NCI-H1105 treated with DMSO at 0.1 percent for 48 hours (cell line): ENCODE measurements at places on chromosomes 16 and 17.

DNA sequence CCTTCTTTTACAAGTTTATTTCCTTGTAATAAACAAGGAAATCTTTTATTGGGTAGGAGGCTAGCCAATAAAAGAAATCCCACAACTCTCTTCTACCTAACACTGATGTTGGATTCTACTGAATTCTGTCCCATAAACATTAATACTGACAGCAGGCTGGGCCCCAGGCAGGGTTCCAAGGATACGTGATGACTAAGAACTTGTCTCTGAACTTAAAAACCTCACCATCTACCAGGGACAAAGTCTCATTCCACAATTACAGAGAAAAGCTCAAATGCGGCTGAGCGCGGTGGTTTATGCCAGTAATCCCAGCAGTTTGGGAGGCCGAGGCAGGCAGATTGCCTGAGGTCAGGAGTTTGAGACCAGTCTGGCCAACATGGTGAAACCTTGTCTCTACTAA, 64.9 kb downstream of the ARHGAP17 start:
- no peak for DNase-seq

GRCh38 chr17:28501421-28502284, 4.5 kb upstream of the FOXN1 start:
- no peak for DNase-seq

GRCh38 chr16:28063591-28064061, at the start of gene GSG1L:
TSS of gene GSG1L (minus strand) at chr16:28063714. CDS start at chr16:28063424, 290 bp downstream.
- DNase-seq = no peak

DNA sequence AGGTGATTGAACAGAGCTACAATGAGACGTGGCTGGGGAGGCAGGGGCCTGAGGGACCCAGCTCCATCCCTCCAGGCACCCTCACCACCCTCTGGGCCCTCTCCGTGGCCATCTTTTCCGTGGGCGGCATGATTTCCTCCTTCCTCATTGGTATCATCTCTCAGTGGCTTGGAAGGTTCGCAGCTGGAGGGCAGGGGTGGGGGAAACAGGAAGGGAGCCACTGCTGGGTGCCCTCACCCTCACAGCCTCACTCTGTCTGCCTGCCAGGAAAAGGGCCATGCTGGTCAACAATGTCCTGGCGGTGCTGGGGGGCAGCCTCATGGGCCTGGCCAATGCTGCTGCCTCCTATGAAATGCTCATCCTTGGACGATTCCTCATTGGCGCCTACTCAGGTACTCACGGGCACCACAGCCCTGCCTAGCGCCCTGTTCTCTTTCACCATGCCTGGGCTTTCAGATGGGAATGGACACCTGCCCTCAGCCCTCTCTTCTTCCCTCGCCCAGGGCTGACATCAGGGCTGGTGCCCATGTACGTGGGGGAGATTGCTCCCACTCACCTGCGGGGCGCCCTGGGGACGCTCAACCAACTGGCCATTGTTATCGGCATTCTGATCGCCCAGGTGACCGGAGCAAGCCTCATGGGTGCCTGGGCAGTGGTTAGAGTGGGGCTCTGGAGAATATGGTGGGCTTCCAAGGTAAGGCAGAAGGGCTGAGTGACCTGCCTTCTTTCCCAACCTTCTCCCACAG, 2.1 kb downstream of the SLC2A4 start:
- no peak for DNase-seq

GRCh38 chr17:4566785-4567184, 6.4 kb upstream of the GGT6 start:
- DNase-seq = peak; percentile 78

GRCh38 chr16:23152386-23153178, 3.3 kb upstream of the USP31 start:
- DNase-seq = no peak

- no peak for DNase-seq
Measured at GRCh38 chr17:56098746-56099145, 54.5 kb upstream of the ANKFN1 start.

GRCh38 chr16:17983847-17984639, 352.5 kb downstream of the NPIPA8 start:
- no peak for DNase-seq

DNA sequence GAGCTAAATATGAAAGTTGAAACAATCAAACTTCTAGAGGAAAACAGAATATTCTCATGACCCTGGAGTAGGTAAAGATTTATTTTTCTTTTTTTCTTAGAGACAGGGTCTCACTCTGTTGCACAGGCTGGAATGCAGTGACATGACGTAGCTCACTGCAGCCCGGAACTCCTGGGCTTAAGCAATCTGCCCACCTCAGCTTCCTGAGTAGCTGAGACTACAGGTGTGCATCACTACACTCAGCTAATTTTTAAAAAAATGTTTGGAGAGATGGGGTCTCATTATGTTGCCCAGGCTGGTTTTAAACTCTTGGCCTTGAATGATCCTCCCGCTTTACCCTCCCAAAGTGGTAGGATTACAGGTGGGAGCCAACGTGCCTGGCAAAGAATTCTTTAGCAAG, 15.5 kb downstream of the IKZF3 start:
- DNase-seq = no peak

GRCh38 chr17:48427598-48427997, 2.4 kb downstream of the SKAP1 start:
- no peak for DNase-seq

DNA sequence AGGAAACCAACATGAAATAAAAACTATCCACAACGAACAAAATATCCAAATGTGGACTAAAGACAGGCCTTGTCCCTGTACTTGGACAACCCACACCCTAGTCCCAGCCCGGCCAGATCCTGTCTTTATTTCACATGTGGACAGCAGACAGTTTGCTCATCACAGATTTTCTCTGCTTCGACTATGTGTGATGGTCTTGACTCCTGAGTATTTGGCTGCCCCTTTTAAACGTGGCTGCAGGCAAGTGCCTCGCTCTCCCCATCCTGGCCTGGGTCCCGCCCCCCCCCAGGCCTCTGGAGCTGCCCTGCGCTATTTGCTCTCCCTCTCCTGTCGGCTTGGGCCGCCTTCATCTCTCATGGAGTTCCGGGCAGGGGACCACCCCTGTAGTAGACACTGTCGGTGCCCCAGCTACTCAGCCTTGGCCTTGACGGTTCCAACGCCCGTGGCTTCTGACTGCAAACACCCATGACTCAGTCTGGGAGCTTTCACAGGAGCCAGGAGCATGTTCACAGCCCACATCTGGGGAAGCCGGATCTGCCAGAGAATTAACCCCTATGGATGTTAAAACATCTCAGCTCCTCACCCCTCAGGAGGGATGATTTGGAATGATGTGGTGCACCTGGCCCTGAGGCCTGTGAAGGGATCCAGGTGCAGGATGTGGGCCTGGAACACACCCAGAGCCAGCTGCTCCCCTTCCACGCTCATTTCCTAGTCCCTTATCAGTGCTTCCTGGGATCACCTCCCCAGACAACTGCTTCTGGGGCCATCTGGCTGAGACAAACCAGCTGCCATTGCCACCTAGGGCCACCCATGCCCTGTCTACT, 229.7 kb upstream of the RPL38 start:
- no peak for DNase-seq

- peak; percentile 64 for DNase-seq
Measured at GRCh38 chr17:19753051-19753509, 5.0 kb upstream of the ALDH3A1 start.

DNA sequence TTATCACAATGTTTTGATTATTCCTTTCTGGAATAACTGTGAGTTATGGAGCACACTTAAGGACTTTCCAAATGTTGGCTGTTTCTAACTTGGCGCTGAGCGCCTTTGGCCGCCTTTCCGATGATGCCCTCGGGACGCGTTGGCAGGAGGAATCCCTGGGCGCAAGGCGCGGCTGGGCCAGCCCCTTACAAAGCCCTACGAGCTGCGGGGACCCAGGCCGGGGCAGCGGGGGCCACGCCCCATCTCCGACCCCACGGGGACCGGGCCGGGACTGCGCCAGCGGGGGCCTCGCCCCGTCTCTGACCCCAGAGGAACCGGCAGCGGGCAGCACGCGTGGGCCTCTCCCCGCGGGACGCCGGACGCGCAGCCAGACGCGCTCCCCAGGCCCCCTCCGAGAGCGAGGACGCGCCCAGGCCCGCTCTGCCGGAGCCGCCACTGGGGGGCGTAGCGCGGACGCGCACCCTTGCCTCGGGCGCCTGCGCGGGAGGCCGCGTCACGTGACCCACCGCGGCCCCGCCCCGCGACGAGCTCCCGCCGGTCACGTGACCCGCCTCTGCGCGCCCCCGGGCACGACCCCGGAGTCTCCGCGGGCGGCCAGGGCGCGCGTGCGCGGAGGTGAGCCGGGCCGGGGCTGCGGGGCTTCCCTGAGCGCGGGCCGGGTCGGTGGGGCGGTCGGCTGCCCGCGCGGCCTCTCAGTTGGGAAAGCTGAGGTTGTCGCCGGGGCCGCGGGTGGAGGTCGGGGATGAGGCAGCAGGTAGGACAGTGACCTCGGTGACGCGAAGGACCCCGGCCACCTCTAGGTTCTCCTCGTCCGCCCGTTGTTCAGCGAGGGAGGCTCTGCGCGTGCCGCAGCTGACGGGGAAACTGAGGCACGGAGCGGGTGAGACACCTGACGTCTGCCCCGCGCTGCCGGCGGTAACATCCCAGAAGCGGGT, at the start of gene GAA:
Gene GAA (plus strand): TSS at position 571 of the 935 bp plus-strand sequence. CDS start 3,006 bp downstream, outside the sequence.
- DNase-seq = peak; percentile 70

- DNase-seq = no peak
Measured at GRCh38 chr17:75553295-75554110, 28.0 kb downstream of the LLGL2 start.

- no peak for DNase-seq
Measured at GRCh38 chr17:8623591-8623990, 6.9 kb downstream of the MYH10 start.

GRCh38 chr16:55369151-55369550, 45.1 kb downstream of the IRX6 start:
- peak; percentile 18 for DNase-seq

DNA sequence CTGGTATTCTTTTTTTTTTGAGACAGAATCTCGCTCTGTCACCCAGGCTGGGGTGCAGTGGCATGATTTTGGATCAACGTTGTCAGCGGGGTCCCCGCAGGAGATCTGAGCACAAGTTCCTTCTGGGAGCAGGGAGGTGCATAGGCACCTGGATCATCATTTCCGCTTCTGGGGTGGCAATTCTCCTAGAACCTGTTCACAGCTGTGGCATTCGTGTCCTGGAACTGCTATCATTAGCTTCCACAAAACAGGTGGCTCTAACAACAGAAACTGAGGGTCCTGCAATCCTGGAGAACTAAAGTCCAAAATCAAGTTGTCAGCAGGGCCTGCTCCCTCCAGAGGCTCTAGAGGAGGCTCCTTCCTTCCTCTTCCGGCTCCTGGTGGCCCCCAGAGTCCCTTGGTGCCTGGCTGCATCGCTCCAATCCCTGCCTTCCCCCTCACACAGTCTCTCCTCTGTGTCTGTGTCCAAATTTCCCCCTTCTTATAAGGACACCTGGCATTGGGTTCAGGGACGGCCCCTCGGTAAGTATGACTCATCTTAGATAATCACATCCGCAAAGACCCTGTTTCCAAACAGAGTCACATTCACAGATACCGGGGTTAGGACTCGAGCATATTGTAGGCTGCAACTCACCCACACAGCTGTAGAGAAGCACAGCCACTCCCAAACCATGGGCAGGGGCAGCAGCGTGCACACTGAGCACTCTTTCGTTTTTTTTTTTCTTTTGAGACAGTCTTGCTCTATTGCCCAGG, 43.5 kb upstream of the KLHDC4 start:
- DNase-seq = no peak

DNA sequence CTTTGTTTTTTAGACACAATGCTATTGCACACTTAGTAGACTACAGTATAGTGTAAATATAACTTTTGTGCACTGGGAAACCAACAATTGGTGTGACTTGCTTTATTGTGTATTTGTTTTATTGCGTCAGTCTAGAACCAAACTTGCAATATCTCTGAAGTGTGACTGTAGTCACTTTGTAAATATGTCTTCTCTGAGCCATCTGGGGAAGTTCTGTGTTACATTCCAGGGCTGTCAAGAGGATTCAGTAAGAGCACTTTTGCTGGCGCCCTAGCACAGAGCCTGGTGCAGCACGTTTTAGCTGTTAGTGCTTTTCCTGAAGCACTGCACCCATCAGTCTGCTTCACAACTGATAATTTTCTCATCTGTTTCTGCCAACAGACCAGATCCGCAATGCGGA, 73.2 kb downstream of the NT5M start:
- DNase-seq = no peak

GRCh38 chr17:74394977-74395376, 27.7 kb downstream of the GPR142 start:
- no peak for DNase-seq

GRCh38 chr17:34586346-34586846, 7.0 kb downstream of the TMEM132E start:
- no peak for DNase-seq

- peak; percentile 20 for DNase-seq
Measured at GRCh38 chr16:86882586-86883280, 304.4 kb downstream of the FOXL1 start.

DNA sequence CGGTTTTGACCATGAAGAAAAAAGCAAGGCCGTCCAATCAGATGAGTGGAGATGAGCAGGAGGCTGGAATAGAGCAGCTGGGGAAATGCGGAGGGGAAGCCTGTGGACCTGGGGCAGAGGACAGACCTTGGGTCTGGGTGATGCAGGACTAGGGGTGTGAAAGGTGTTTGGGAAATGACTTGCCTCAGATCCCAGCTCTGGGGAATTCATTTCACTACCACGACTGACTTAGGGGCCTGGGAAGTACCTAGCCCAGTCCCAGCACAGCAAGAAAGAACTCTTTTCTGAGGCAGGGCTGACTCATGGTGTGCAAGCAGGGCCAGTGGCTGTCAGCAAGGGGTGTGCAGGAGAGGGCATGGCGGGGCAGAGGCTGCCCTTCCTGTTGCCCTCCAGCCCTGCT, 14.8 kb downstream of the DNAI2 start:
- no peak for DNase-seq

- DNase-seq = no peak
Measured at GRCh38 chr17:30808785-30809286, 15.7 kb downstream of the CRLF3 start.

- DNase-seq = no peak
Measured at GRCh38 chr16:728890-729744, 2.2 kb downstream of the HAGHL start.

DNA sequence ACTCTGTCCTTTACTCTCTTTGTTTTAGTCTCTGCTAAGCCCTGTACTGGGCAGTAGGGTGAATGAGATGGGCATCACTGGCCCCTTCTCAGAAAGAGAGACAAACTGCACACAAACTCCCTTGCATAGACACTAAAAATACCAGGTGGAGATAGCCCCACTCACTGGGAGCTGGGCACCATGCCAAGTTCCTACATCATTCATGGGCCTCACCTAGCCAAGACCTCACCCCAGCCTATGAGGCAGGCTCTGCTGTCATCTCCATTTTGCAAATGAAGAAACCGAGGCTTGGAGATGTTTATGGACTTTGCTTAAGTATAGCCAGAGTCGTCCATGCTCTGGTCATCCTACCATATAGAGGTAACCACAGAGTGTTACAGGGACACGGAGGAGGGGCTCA, 499.8 kb upstream of the CDH11 start:
- peak; percentile 13 for DNase-seq

GRCh38 chr16:66476328-66477027, 49.4 kb downstream of the BEAN1 start:
- DNase-seq = no peak

- DNase-seq = no peak
Measured at GRCh38 chr17:6530324-6530920, 25.9 kb downstream of the PITPNM3 start.

- DNase-seq = no peak
Measured at GRCh38 chr17:5284681-5285080, 2.6 kb downstream of the RABEP1 start.
